Stimulated activated effector memory CD8-positive, alpha-beta T cell treated with anti-CD3 and anti-CD28 coated beads, Interleukin-12 subunit alpha, Interleukin-12 subunit beta, amount 100 ng/mL, for 72 hours (primary cell): ENCODE measurements at places on chromosomes 1 and 21.
A peak's percentile ranks its signal among the peaks of the same experiment; 100 is the strongest.

- DNase-seq, result no peak
These were observed 109.3 kb upstream of the SPATA6 start for GRCh38 chr1:48581270-48581669.

DNA sequence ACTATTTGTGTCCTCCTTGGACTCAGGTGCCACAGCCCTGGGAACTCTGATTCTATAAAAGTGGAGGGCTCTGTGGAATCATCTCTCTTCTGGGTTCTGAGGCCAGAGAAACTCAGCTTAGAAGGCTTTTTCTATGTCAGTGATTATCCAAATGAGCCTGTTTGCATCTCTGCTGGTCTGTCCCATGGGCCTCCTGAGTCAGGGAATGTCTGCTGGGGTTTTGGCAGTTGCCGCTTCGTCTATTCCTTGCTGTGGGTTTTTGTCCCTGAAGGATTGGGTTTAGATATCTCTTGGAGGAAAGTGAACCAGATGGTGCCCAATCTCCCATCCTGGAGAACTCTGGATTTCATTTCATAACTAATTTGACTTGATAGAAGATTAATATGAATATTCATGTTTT lies 297.6 kb downstream of the HHAT start:
- no peak for DNase-seq

GRCh38 chr1:42845866-42846256 lies 552 bp upstream of the ZNF691 start:
- no peak for DNase-seq

DNA sequence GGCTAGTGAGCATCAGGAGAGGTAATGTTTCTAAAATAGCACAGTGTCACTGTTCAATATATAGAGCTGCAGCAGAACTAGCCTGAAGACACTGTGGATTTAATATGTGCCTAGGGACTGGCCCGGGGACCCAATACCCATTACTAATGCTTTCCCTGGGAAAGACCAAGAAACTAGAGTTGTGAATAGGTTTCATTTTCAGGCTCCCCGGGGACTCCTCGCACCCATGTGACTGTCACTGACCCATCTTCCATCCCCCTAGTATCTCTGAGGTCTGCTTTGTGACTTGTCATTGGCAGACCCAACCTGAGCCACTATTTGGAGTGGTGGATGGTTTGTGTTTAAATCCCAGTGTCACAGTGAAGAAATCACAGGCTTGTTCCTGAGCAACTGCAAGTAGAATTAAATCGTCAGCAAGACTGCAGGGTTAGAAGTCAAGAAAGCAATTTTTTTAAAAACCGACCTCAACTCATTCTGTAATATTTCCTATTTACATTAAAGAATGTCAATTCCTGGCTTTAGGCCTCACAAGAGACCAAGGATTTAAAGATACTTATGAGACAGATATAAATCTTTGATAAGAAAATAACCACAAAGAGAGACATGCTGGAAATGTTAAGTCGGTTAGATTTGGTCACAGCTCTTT lies 130.0 kb upstream of the TNR start:
- DNase-seq, result no peak

DNA sequence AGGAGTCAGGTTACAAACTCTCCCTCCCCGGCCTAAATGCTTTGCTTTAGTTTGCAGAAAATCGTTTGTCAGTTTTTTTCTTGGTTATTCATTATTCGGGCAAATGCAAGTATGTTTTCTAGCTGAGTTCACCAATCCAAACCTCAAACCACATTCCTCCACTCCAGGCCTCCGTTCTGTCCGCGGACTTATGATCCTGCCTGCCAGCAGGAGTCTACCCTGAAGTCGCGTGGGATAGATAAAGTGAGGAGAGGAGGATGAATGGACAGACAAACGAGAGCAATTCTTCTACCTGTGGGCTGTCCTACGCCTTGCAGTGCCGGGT lies 1.3 kb downstream of the ADAMTS1 start:
- DNase-seq, result no peak

DNA sequence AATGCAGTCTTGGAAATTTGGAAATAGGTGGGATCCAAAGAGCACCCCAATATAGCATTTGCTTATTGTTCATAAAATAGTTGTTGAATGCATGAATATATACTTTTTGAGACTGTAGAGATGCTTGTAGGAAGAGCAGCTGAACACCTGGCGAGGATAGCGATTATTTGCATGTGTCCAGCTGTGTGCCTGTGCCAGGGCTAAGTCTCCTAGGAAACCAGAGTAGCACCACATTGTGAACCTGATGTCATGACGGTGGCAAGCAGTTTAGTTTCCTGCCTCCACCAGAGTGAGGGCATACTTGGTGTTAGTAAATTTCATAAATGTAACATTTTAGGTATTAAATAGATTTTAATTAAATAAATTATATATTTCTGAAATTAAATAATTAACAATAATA lies 37.3 kb upstream of the IRF2BP2 start:
- no peak for DNase-seq

- DNase-seq, result peak; percentile 25
These were observed 34.8 kb downstream of the CHAF1B start for GRCh38 chr21:36419996-36420395.

GRCh38 chr1:42143896-42144710 lies 9.1 kb upstream of the GUCA2B start:
- no peak for DNase-seq
